GM04503 (cell line): ENCODE measurements at places on chromosomes 13 and 19.

DNA sequence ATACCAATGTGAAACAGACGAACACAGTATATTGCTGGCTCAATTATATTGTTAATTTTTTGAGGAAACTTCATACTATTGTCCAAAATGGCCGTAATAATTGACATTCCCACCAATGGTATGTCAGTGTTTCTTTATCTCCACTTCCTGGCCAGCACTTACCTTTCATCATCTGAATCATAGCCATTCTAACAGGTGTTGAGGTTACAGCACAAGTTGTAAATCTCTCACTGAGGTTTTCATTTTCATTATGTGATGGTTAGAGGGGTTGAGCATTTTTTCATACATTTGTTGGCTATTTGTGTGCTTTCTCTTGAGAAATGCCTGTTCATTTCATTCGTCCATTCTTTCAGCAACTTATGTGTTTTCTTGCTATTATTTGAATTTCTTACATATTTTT, 824.0 kb downstream of the UQCRFS1 start:
- no peak for DNase-seq

DNA sequence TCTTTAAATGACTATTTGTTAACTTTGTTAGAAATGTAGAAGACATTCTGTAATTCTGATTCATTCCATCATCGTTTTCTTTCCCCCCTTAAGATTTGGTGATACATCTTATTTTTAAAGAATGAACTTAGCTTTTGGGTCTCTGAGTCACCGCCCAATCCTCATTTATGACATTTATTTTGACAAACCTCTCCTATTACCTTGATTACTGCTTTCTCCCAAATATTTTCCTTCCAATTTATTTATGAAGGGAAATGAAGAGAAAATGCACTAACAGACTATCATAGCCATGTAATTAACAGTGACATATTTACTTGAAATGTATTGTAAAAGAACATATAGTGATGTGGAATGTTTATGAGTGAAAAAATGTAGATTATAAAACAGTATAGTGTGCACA, 241.6 kb downstream of the DCLK1 start:
- DNase-seq = no peak

GRCh38 chr13:26964278-26965250, 204.0 kb upstream of the GPR12 start:
- no peak for DNase-seq

GRCh38 chr19:48780631-48781391, 25.5 kb downstream of the FGF21 start:
- no peak for DNase-seq

- no peak for DNase-seq
Observed at GRCh38 chr13:30615481-30615865, 2.2 kb upstream of the USPL1 start.

- no peak for DNase-seq
Observed at GRCh38 chr13:113150550-113151365, 7.7 kb upstream of the PROZ start.

- no peak for DNase-seq
Observed at GRCh38 chr19:51440846-51441409, 17.3 kb downstream of the SIGLEC8 start.

GRCh38 chr19:35882114-35882832, 13.9 kb downstream of the APLP1 start:
- DNase-seq = peak; percentile 53

GRCh38 chr13:23609414-23609760, 39.2 kb downstream of the TNFRSF19 start:
- DNase-seq = no peak

DNA sequence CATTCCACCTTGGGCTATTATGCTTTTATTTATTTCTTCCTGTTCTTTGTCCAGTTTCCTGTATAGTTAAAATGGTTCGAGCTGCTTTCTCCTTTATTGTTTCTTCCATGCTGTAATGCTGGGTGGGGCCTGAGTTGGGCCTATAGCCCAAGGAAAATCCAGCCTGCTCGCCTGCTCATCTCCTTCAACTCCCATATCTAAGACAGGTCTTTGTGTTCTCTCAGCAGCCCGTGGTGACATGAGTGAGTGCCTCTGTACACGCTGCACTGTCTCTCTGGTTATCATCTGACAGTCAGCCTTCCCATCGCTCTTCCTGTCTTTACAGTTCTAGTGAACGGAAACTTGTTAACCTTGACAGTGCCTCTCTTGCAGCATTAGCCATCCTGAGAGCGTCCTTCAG, 221.9 kb upstream of the SLC10A2 start:
- DNase-seq = no peak

DNA sequence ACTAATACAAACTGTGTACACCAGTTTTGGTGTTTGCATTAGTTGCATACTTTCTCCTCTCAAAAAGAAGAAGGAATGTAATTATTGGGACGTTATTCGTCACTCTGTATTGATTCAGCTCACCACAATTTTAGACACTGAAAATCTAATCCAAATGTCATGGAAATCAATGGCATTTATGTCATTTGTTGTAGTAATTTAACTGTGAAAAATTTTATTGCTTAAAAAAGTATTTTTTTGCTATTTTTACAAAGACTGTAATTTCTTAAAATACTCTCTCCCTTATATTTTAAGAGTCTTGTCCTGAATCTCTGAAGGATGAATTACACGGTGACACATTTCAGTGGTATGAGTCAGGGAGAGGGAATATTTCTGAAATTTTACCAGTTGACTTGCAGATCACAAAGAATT, 2117.6 kb downstream of the PCDH9 start:
- peak; percentile 14 for DNase-seq

DNA sequence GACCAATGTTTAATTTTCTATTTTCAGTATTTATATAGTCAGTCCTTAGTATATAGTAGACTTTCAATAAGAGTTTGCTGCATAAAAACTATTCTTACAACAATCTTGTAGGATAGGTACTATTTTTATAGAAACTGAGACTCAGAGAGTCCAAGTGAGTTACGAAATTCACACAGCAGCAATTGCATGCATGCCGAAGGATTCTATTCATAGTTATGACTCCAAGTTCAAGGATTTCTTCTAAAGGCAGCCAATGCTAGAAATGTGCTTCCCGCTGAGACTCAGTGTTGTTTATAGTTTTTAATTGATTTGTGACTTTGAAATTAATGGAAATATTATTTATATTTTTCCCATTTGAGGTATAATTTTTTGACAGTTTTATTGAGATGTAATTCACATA, 62.7 kb upstream of the CSNK1A1L start:
- DNase-seq = no peak
